Urothelium cell line (cell line): ENCODE measurements at places on chromosomes 6 and 20.
A peak's percentile ranks its signal among the peaks of the same experiment; 100 is the strongest.

DNA sequence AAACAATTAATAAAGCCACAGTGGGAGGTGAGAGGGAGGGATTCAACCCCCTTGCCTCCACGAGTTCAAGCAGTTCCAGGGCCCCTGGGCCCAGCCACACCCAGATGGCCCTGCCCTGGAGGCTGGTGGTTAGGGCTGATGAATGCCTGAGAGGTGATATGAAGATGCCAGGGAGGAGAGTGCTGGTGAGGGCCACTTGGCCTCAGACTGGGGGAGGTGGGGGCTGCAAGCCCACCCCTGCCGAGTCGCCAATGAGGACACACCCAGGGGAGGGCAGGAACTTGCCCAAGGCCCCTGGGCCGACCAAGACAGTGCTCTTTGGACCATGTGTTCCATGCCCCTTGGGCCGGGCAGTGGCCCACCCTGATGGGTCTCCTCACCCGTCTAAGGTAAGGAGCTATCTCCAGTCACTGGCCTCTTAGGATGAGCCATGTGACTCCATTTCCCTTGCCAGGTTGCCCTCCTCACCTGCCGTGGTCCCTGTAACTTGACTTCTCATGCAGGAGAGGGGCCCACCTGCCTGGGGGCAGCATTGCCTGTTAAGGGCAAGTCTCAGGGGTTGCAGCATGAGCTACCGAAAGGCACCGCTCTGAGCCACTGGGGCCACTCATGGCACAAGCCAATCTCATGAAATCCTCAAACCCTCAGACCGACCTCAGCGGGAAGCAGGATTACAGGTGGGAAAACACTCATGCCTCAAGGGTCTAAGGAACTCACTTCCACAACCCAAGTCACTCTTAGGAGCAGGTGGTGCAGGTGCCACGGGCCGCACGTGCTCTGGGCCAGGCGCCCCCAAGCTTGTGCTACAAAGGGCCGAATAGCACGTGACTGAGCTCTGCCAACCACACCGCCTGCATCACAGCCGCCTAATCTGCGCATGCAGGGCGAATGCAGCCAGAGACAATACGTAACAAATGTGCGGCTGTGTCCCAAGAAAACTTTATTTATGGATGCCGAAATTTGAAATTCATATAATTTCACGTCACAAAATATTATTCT, 147.4 kb upstream of the MLN start:
- no peak for DNase-seq

DNA sequence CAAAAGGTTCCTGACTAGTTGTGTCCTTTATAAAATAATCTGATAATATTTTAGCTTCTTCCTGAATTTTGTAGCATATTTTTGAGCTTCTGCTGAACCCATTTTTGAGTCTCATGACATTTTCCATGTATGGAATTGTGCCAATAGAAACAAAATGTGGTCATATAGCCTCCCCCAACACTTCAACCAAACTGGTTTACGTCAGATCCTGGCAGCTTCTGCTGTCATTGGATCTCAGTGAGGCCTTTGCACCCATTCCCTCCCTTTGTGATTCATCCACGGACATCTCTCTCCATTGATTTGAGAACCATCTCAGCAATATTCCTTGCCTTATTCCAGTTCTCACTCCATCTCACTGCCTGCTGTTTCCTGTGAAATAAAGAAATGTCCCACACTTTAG, 166.0 kb upstream of the PROKR2 start:
- no peak for DNase-seq

DNA sequence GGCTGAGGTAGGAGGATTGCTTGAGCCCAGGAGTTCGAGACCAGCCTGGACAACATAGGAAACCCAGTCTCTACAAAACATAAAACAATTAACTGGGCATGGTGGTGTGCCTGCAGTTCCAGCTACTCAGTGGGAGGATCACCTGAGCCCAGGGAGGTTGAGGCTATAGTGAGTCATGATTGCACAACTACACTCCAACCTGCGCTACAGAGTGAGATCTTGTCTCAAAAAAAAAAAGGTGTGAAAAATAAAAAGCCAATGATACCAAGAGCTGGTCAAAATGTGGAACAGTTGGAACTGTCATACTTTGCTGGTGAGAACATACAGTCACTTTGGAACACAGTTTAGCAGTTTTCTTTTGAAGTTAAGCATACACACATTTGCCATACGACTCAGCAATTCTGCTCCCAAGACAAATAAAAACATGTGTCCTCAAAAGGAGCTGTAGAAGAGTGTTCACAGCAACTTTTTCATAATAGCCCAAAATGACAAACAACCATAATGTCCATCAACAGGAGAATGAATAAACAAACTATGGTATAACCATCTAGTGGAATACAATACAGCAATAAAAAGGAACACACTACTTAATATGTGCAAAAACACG, 21.6 kb upstream of the FKBP5 start:
- DNase-seq: no peak

- no peak for DNase-seq
Measured at GRCh38 chr6:161424421-161424820, 150.6 kb upstream of the AGPAT4 start.

GRCh38 chr20:48025051-48025515, 239.8 kb upstream of the SULF2 start:
- peak; percentile 95 for DNase-seq

DNA sequence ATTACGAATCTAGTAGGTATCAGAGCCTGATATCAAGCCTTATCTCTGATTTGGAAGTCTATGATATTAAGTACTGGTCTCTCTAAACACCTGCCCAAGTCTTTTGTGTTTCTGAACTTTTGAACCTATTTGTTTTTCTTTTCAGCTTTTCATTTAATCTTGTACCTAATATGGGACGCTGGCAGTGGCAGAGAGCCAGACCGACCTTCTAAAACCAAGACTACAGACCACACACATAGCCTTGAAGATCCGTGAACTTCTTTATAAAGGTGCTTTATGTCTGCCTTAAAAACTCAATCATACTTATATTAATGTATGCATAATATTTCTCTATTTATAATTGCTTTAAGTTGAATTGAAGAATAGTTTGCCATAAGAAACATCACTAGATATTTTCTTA, 12.6 kb upstream of the PTCHD4 start:
- DNase-seq: no peak

DNA sequence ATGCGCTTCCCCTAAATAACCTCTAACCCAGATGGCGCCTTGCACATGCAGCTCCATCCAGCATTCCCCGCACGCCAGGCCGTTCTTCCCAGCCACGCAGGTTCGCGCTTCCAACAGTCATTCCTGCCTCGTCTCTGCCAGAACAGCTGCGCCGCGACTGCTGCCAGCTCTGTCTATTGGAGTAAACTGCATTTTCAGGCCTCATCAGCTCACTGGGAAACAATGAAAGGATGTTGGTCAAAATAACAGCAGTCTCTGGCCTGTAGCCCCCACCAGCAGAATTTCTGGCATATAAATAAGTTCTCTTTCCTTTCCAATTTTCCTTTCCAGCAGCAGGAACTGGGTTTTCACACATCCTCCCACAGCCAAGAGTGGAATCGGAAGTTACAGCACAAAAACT, 14.6 kb downstream of the NRSN1 start:
- no peak for DNase-seq

GRCh38 chr6:107128175-107128574, 12.9 kb upstream of the BEND3 start:
- no peak for DNase-seq

DNA sequence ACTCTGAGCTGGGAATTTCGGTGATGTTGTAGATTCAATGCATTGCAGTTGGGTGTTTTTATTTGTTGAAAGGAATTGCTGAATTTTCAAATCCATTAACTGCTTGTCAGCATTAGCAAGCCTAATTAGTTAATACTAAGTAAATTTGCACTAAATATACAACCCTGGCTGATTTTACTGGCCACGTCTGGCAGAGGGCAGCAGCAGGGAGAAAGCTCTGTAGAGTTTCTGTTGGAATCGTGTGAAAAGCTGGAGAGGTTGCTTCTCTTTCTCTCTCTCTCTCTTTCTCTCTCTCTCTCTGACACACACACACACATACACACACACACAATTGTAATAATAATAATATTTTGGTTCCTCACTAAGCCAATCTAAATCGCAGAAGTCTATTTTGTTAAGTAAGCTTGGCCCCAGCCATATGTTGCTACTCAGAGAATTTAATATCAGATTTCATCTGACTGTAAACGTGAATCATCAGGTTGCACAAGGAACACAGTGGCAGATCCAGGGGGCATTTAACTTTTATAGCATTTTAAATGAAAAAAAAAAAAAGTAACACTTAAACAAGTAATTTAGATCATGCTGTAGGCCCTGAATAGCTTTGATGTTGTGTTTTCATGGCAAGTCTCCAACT, 289.5 kb downstream of the ESR1 start:
- no peak for DNase-seq

- peak; percentile 27 for DNase-seq
Measured at GRCh38 chr20:40565682-40566040, 123.4 kb downstream of the MAFB start.

GRCh38 chr20:22673467-22673866, 89.1 kb upstream of the FOXA2 start:
- no peak for DNase-seq
